ENCODE measurements at places on chromosomes 1 and 21. TPM values are rescaled to one million over a fixed set of nuclear protein-coding genes. Genes with fewer than 3 reads are reported as not detected.

- DNase-seq, result no peak
These were observed 64.8 kb downstream of the WARS2 start for GRCh38 chr1:119075614-119076013.

GRCh38 chr1:161740921-161741320, 8.7 kb upstream of the DUSP12 start:
- DNase-seq, result no peak

Gene CFAP74
- 1.2 TPM for polyA plus RNA-seq

Gene SYT2
- 1.5 TPM for polyA plus RNA-seq

Measured in renal cortex interstitium (tissue), 15 donors.